ENCODE measurements at places on chromosomes 1 and 21. TPM values are rescaled to one million over a fixed set of nuclear protein-coding genes. Genes with fewer than 3 reads are reported as not detected.

DNA sequence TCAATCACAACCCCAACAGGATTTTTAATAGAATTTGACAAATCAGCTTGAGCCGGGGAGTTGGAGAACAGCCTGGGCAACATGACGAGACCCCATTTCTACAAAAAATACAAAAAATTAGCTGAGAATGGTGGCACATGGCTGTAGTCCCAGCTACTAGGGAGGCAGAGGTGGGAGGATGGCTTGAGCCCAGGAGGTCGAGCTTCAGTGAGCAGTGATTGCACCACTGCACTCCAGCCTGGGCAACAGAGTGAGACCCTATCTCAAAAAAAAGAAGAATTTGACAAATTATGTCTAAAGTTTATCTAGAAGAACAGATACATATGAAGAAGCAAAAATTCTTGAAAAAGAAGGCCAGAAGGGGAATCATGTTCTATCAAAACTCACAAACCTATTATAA is 43.2 kb downstream of the FRRS1 start:
- DNase-seq = no peak

DNA sequence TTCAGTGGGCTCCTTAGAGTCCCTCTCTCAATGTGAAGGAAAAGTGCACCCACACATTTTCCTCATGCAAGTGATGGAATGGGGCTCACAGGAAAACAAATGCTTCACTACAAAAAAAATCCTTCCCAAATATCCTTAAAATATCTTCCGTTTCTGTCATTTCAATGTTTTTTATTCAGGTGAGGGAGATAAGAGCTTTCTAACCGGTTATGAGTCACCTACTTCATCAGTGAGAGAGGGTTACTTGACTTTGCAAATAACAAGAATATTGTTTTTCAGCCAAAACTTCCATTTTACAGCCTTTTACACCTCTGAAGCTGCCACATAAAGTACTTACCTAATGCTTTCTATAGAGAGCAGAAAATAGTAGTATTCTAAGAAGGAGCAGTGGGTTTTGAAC is 98.3 kb upstream of the CD55 start:
- DNase-seq = no peak

- no peak for DNase-seq
These were observed 33.3 kb downstream of the TMEM51 start for GRCh38 chr1:15186846-15187151.

PRR9 gene
- total RNA-seq = not detected
